ENCODE measurements at places on chromosomes 4 and X. TPM values are rescaled to one million over a fixed set of nuclear protein-coding genes. Genes with fewer than 3 reads are reported as not detected.

GRCh38 chr4:5839332-5839731 is 53.6 kb downstream of the CRMP1 start:
- no peak for DNase-seq

GRCh38 chr4:153676486-153676885 is 7.6 kb upstream of the TLR2 start:
- no peak for DNase-seq

DNA sequence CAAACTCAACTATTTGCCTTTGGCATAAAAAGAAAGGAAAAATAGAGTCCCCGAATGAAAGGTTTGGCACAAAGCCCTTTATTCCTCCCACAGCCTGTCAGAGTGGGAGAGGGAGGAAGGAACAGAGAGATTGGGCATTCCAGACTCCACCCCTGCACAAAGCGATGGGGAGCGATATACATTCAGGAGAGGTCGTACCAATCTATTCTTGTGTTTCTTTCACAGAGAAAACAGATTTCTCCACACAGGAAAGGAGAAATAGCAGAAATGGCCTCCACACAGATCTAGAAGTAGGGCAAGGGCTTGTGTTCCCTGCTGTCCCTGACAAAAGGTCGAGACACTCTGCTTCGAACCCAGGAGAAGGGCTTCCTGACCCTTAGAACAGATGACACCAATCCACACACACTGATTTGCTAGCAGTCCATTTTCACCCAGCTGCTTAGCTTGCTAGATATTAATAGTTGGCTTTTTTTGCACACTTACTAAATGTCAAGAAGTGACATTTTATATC is 197.4 kb downstream of the MAML3 start:
- no peak for DNase-seq

GRCh38 chr4:149897783-149898182 is 82.1 kb upstream of the IQCM start:
- DNase-seq = no peak

DNA sequence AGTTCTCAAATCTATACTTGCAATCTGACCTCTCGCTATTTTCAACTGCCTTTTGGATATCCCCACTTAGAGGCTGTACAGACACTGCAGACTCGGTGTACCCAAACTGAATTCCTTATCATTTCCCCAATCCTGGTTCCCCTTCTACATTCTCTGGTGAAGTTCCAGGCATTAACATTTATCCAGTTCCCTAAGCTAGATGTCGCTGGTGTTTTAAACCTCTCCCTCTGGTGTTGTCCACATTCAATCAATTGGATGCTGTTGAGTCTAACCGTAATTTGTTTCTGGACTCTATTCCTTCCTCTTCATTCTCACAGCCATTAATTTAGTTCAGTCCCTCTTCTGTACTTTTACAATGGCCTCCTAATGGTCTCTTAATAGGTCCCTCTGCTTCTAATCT is 7.2 kb upstream of the STK26 start:
- DNase-seq = no peak

GRCh38 chrX:134481339-134481738 is 21.4 kb downstream of the HPRT1 start:
- DNase-seq = no peak

- no peak for DNase-seq
Observed at GRCh38 chr4:8108261-8108660, 50.4 kb downstream of the ABLIM2 start.

Gene SSX2B
- polyA plus RNA-seq = 0.08 TPM

Gene XAGE2
- polyA plus RNA-seq = not detected

- no peak for DNase-seq
Observed at GRCh38 chr4:145686991-145687390, 7.0 kb downstream of the C4orf51 start.

GRCh38 chrX:352582-353314 is 34.0 kb downstream of the PPP2R3B start:
- DNase-seq = no peak

Gene DCAF12L2
- 3.1 TPM for polyA plus RNA-seq
